Aorta (tissue), 5 donors: ENCODE measurements at places on chromosomes 2 and 18. TPM values are rescaled to one million over a fixed set of nuclear protein-coding genes. Genes with fewer than 3 reads are reported as not detected.

Gene SAG
- total RNA-seq, result not detected

Gene ABCG5
- total RNA-seq, result not detected

DNA sequence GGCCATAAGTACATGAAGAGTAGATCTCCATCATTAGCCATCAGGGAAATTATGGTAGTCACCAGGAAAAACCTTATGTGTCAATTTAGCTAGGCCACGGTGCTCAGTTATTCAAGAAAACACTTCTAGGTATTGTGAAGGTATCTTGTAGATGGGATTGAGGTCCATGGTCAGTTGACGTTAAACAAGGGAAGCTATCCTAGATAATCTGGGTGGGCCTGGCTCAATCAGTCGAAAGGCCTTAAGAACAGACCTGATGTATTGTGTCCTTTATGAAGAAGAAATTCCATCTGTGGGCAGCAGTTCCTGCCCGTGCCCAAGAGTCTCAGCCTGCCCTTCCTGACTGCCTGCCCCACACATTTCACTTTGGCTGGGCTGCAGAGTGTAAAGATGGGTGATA is 16.7 kb upstream of the CNGA3 start:
- DNase-seq, result no peak

GRCh38 chr2:27007416-27008374 is 25.1 kb upstream of the TMEM214 start:
- DNase-seq, result no peak

DNA sequence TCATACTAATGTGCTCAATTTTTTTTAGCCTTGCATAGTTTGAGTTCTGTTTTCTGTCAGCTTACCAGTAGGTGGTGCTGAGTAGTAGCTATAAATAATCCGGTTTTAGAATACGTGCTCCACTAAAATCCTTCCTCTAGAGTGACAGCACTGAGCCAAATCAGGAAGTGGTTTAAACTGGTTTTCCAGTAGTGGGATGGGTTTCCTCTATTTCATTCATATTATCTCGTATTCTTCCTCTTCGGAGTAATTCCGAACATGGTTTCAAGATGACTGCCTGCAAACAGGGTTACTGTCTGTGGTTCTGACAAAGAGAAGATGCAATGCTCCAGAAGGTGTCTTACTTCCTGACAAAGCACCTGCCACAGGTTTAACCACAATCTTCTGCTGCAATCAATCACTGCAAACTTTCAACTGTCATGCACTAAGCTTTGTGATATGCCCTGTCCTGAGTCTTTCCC is 496.9 kb upstream of the VRK2 start:
- no peak for DNase-seq

DNA sequence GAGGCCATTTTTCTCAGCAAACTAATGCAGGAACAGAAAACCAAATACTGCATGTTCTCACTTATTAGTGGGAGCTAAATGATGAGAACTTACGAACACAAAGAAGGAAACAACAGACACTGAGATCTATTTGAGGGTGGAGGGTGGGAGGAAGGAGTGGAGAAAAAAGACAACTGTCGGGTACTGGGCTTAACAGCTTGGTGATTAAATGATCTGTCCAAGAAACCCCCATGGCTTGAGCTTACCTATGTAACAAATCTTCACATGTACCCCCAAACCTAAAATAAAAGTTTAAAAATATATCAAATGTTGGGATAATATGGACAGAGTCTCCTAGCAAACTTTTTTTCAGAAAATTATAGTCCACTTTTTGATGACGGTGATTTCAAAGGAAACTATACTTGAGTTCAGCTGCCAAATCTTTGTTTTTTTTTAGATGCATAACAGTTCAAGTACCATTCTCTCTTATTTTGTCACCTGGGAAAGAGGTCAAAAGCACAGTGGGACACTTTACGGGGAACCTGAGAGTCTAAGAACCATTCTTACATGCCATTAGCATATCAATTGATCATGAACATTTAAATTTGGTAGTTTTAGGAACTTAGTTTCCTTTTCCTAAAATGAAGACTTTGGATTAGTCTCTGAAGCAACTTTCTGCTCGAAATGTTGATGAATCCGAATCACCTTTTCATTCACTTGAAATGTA is 835.0 kb downstream of the NRXN1 start:
- no peak for DNase-seq

Gene G6PC2
- total RNA-seq, result not detected

Gene CYP20A1
- total RNA-seq, result 28.8 TPM

Gene CAPN13
- total RNA-seq, result not detected

DNA sequence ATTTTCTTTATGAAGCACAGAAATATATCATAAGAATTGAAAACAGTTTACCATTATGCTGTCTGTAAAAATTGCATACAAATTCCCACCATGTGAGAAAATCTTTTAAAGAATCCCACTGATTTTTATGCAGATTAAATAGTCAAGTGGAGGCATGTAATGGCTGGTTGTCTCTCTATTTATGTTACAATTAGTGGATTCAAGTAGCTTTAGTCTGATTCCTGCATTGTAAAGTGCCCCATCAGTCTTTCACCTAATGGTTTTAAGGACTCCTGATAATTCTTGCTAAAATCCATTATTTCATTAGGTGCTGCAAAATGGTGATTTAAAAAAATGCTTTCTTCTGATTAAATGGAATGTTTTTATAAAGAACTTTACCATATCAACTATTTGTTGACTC is 148.4 kb upstream of the MYO3B start:
- DNase-seq, result no peak

GRCh38 chr2:16012626-16013358 is 72.4 kb downstream of the MYCN start:
- no peak for DNase-seq

- no peak for DNase-seq
Measured at GRCh38 chr18:63951302-63951705, 2.2 kb downstream of the HMSD start.

Gene MARCHF4
- not detected for total RNA-seq

DNA sequence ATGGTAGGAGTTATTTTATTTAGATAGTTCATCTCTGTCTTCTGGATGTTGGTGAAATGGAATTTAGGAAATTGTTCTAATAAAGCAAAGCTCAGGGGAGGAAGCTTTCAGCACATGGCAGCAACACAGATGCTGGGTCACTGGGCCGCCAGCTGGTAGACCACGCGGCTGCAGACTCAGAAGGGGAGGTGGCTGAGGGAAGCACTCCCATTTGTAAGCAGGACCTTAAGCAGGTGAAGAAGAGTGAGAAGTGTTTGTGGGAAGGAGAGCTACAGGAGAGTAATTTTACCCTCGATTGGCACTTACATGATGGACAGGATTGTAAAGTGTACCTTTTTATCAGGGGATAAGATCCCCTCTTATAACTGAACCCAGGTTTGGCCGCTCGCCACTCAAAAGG is 24.4 kb downstream of the NMS start:
- no peak for DNase-seq

Gene ARHGAP25
- 21.1 TPM for total RNA-seq

Gene VWC2L
- total RNA-seq, result not detected

Gene TMEM169
- 0.72 TPM for total RNA-seq

- no peak for DNase-seq
Measured at GRCh38 chr2:122681626-122682025, 926.2 kb downstream of the TSN start.

DNA sequence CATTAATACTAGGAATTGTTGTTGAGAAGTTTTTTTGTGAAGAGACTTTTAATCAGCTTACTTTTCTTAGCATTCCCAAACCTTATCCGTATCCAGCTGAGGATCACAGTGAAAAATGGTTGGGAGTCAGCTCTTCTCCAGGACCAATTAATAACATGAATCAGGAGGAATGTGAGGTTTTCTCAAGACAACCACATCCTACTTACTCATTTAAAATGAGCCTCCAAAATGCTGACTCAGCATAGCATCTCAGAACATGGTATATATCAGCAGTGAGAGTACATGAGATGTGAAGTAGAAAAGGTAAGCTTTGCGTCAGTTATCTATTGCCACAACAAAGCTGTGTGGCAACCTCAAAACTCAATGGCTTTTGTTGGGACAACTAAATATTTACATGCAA is 140.3 kb downstream of the NRP2 start:
- no peak for DNase-seq

GRCh38 chr2:210195101-210195852 is 24.1 kb upstream of the KANSL1L start:
- DNase-seq, result no peak

- DNase-seq, result no peak
Measured at GRCh38 chr2:206239157-206239556, 35.3 kb upstream of the ZDBF2 start.

- DNase-seq, result no peak
Measured at GRCh38 chr2:160993654-160994061, 166.6 kb upstream of the TANK start.

Gene CDH19
- total RNA-seq, result 7.8 TPM

- DNase-seq, result no peak
Measured at GRCh38 chr18:31048216-31048615, 5.7 kb upstream of the DSC3 start.

DNA sequence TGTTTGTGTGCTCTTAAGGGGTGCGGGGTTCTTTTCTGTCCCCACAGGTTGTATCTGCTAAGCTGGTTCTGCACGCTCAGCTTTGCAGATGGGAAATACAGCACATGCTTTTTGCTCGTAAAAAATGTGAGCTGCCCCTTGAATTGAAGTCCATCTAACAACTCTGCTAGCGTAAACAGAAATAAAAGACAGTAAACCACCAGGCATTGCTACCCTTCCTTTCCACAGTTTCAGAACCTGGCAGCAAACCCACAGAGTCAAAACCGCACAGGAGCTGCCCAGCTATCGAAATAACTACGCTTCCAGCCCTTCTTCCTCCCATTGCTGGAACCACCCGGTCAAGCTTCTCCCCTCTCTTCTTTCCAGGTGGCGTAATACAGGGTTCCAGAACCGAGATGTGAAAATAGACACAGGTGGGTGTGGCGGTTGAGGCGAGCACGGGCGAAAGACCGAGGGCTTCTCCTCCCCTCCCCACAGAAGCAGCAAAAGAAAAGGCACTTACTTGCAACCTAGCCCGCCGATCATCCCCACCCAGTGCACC is 479 bp downstream of the SCN9A start:
- DNase-seq, result no peak

DNA sequence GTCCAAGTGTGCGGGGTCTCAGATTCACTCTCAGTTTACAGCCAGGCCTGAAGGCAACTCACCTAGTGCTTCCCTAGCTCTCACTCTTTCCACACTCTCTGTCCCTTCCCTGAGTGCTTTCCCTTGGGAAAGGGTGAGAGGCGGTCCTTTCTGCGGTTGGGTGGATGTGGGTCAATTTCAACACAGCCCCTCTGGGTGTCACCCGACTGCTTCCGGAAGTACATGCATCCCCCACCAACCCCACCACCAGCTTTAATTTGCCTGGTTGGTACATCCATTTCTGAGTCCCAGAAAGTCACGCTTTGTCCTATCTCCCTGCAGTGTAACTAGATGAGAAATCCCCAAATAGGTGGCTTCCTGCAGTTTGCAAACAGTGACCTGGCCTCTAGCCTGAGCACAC is 307.3 kb upstream of the MEIS1 start:
- no peak for DNase-seq

DNA sequence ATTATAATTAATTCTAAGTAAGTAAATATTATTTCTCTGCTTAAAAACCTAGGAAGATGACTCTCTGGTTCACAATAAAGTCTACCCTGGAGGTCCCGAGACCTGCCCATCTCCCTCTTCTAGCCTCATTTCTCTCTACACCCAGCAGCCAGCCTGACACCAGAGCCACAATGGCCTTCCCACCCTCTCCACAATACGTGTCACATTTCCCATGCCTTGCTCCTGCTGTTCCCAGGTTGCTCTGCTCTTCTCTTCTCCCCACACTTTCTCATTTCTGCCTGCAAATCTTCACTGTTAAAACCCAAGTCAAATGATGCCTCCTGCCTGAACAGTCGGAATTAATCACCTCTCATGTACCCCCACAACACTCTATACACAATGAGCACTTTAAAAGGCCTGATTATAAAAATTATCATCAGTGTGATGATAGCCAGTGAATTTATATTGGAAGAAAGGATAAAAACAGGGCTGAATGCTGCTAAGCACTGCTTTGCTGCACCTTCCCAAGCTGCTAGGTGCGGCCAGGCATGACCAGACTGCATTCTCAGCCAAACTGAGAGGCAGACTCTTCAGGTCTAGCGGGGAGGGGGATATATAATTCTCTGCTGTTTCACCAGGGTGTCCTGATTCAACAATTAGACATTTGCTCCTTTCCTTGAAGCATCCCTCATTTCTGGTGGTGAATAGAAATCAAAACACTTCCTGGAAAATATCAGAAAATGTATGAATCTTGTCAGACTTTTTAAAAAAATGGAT is 160.6 kb downstream of the DTNA start:
- DNase-seq, result no peak

Gene SPP2
- total RNA-seq, result not detected

GRCh38 chr18:50057009-50057408 is 137.9 kb downstream of the MYO5B start:
- no peak for DNase-seq

- DNase-seq, result no peak
Measured at GRCh38 chr2:145617906-145618305, 1098.0 kb upstream of the ZEB2 start.

Gene MAPK4
- total RNA-seq, result 1.7 TPM

- DNase-seq, result no peak
Measured at GRCh38 chr2:236054621-236055305, 113.4 kb downstream of the GBX2 start.

DNA sequence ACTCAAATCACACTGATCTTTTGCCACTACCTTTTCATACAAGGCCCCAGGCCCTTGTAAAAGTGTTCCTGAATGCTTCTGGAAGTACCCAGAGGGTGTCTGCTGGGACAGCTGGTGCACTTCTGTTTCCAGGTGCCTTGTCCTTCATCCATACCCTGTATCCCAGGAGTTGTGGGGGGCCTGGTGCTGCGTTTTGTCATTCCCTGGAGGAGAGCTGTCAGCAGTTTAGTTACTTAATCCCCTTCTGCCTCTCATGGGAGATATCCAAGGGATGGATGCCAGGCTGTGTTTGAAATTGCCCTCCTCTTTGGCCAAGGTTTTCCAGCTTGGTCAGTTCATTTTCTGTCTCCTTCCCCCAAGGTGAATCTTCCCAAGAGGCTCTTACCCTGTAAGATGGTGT is 158.3 kb downstream of the WDSUB1 start:
- DNase-seq, result no peak

- DNase-seq, result no peak
Measured at GRCh38 chr18:45332871-45333270, 282.4 kb upstream of the SLC14A2 start.

Gene ARL4C
- total RNA-seq, result 10.8 TPM

Gene CAPN14
- total RNA-seq, result 0.21 TPM
